Right ventricle myocardium inferior (tissue), 1 donor: ENCODE measurements at places on chromosomes 5 and 9.

GRCh38 chr5:145979270-145980223 is 43.2 kb downstream of the SH3RF2 start:
- DNase-seq: no peak

GRCh38 chr5:59001154-59001553 is 418.3 kb downstream of the RAB3C start:
- no peak for DNase-seq

DNA sequence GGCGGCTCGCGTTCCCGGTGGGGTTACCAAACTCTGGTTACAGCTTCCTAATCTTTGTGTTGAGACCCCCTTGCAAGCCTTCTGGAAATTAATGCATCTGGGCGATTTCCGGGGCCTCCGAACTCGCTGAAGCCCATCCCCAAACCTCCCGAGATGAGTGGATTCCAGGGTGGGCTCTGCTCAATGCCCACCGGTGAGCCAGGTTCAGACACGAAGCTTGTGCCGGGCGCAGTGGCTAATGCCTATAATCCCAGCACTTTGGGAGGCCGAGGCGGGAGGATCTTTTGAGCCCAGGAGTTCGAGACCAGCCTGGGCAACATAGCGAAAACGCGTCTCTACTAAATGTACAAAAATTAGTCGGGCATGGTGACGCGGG is 356 bp upstream of the HACD4 start:
- DNase-seq: peak; percentile 53

DNA sequence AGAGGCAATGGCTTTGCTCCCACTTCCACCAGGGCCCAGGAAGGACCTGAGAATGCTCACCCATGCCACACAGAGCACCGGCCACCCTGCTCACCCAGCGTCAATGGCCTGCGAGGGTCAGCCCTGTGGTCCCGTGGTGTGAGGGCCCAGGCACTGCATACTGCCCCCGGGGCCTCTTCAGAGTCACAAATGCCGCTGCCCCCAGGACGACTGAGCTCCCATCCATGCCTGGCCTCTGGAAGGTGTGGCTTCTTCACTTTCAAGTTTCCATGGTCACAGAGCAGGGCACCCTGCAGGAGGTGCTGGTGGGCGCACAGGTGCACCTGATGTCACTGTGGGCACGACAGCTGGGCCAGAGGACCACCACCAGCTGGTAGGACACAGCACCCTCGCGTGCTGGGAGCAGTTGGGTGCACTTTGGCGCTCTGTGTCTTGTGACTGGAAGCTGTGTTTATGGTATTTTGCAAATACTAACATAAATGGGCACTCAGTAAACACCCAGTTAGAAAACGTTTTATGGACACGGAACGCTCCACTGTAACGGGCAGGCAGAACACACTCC is 12.5 kb upstream of the ZDHHC11 start:
- no peak for DNase-seq

- no peak for DNase-seq
These were observed 94.4 kb downstream of the IZUMO3 start for GRCh38 chr9:24451346-24451745.

- no peak for DNase-seq
These were observed 26.7 kb downstream of the CYFIP2 start for GRCh38 chr5:157292599-157292998.

GRCh38 chr5:141793403-141793802 is 84.8 kb downstream of the PCDH1 start:
- no peak for DNase-seq

GRCh38 chr9:93212409-93212808 is 28.5 kb downstream of the WNK2 start:
- DNase-seq: no peak

GRCh38 chr9:132183134-132183533 is 21.3 kb downstream of the NTNG2 start:
- DNase-seq: no peak

- peak; percentile 74 for DNase-seq
These were observed 37.3 kb downstream of the ARHGAP26 start for GRCh38 chr5:142807372-142807911.

DNA sequence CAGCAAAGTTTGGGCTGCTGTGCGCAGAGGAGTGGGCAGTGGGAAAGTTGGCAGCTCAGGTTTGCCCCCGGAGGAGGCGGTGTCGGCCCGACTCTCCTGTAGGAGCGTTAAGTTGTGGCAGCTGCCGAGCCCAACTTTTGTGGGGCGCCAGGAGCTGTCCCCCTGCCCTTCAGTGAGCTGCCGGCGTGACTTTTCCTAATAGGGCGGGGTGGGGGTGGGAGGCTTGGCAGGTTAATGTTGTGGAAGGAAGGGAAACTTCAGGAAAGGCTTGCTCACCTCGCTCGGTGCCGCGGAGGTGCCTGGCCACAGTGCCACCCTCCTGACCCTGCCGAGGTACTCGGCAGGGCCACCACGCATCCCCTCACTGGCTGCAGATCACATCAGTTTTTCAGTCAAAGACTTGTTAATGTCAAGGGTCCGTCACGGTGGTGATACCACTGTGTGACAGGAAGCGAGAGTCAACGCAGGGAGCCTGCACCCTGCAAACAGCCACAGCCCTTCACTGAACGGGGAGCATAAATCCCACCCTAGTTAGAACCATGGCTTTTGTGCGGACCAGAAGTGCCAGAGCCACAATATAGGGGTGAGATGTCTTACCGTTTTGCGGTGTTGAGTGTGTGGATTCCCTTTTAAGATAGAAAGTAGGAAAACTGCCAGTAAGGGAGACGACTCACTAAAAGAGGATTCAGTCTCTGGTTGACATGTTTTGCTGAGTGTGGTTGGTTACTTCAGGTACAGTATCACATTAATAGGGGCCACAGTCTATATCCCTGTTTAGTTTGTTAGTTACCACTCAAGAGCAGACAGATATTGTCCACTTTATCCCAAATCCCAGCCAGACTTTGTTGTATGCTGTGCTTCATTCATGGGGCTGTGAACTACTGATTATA is 796 bp downstream of the LNPEP start:
- peak; percentile 69 for DNase-seq

- DNase-seq: no peak
These were observed 556.1 kb downstream of the CDH9 start for GRCh38 chr5:26482076-26482809.

DNA sequence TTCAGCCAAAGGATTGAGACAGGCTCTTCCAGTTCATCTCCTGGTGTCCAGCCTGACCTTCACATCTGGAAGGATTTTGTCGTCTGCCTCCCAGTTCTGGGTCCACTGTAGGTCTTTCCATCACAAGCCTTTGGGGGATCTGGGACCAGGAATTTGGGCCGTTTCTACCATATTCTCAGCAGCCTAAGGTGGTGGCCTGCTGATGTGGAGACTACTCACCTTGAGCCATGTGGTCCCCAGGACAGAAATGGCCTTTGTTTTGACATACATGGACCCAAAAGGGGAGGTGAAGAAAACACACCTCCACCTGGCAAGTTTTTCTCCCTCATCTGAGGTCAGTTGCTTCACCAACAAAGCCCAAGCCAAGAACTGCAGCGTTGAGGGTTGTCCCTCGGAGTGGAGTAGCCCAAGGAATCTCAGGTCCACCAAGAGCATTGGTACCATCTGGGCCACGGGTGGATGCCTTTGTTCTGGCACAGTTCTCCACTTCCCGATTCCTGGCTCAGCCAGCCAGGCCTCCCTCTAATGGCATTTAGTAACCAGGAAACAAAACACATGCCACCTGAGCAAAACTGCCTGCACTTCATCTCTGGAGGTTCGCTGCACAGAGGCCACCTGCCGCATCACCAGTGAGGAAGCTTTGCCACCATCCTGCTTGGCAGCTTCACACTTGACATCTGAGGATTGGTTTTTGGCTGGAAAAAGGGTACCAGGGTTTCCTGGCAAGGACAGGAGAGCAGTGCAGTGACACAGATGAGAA is 24.7 kb downstream of the AMBP start:
- DNase-seq: no peak

DNA sequence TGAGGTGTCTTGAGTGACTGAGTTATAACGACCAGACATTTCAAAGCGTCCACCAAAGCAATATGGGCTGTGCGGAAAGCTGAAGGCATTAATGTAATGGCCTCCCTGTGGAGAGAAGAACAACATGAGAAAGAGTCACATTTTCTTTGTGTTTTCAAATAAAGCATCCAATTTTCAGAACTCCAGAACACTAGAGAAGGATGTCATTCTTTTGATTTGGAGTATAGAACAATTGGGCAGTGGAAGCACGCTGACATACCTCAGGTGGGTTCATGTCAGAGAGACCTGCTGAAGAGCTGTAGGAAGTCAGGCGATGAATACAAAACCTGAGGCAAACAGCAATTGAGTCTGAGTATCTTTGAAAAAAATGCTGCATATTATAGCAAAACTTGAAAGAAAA is 556.5 kb downstream of the GABRG2 start:
- DNase-seq: no peak

DNA sequence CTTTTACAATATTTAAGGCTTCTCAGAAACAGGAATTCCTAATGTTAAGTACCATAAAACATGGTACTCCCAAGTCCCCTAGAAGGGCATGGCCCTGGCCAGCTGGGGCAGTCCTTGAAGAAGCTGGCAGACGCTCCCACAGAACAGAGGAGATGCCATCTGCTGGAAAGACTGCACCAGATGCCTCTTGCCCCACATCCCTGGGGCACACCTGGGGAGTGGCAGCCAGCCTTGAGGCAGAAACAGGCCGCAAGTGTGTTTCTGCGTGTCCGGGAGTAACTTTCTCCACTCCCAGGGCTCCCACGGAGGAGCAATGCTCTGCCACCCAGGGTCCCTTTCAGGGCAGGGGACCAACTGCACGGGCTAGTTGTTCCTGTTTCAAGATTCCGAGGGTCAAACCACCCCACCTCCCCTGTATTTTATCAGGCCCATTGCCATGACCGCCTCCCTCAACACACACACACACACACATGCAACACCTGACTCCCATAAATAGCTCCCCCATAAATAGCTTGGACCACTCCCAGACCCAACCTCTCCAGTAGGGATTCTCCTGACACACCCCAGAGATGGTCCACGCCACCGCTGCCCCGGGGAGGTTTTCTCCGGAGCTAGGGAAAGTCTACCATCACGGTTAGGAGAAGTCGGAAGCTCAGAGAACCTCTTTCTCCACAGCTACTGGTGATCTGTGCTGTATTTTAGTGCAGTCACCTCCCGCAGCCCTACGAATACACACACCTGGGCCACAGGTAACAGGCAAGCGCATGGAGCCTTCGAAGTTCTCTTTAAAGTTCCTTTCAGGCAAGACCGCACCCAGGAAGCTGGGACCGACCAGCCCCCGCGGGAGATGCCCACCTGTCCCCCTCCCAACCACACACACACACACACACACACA is 1.5 kb downstream of the SPOCK1 start:
- no peak for DNase-seq

DNA sequence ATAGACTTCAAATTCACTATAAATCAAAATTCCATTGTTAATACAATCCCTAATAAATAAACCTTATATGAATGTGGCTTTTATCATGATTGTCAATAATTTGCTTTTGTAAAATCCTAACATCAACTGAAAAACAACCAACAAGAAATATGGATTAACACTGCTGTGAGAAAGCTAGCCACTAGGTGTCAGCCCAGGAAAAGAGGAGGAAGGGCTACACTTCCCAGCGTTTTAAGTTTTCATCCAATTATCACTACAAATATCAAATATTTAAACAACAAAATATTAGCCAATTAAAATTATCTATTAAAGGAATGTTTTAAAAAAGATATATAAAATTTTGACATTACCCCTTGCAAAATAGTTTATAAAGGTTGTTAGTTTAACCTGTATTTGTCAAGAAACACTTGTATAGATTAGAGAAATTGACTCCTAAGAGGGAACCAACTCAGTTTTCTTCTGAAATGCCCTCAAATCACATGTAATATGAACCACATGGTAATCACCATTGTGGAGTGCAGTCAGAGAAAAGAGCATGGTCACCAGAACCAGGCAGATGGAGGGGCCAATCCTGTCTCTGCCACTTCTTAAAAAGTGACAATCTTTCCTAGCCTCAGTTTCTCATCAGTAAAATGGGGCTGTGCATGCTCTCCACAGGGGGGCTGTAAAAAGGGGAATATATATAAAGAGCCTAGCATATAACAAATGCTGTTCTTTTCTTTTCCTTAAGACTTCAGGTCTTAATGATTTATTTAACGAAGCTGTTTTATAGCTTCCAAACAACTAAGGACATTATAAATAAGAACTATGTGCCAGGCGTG is 188.2 kb downstream of the CRB2 start:
- no peak for DNase-seq

- DNase-seq: no peak
These were observed 64.9 kb downstream of the PTTG1 start for GRCh38 chr5:160486573-160486972.

- DNase-seq: no peak
These were observed 4.4 kb upstream of the BHMT start for GRCh38 chr5:79107020-79107796.

DNA sequence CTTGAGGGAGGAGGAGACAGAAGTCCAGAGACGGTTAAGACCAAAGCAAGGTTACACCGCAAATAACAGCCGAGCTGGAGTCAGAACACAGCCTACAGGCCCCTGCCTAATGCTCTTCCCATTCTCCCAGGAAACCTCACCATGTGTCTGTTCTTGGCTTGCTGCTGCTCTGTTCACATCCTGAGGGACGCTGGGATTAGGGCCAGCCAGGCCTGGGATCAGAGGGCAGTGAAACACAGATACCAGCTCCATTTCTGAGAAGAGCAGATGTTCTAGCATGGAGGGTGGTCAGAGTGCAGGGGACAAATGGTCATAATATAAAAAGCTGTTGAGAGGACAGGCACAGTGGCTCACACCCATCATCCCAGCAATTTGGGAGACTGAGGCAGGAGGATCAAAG is 124.8 kb upstream of the LARP1 start:
- no peak for DNase-seq

GRCh38 chr5:101288633-101289032 is 385.6 kb upstream of the ST8SIA4 start:
- DNase-seq: no peak

- DNase-seq: no peak
These were observed 287.7 kb downstream of the ACTL7B start for GRCh38 chr9:108568093-108568492.

DNA sequence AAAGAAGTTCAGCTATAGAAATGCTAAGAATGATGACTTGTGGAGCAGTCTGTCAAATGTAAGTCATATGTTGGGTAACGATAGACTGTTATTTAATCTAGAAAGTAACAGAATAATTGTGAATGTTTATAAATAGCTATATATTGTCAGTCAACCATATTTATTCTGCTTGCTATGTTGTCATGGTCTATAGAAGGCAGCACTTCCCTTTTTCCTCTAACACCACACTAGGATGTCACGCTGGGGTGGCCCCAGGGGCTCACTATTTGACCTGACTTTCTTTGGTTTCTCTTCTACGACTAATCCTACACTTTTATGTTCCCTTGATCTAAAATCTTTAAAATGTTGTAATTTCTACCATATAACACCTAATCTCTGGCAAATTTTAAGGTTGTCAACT is 20.5 kb downstream of the ERAP2 start:
- no peak for DNase-seq

- no peak for DNase-seq
These were observed 86.1 kb downstream of the ZNF354C start for GRCh38 chr5:179146277-179146676.

DNA sequence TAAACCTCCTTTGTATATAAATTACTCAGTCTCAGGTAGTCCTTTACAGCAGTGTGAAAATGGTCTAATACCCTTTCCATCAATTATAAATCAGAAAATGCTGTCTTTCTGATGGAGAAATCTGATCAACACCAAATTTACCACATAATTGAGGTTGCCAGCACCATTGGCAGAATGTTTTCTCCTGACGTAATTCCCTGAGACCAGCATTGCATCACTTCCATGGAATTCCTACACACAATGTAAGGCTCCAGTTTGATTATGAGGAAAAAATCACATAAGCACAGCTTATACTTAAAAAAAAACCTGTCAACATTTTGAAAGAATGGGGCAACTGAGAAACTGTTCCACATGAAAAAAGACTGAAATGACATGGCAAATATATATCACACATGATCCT is 618.7 kb upstream of the CDH6 start:
- DNase-seq: no peak

GRCh38 chr9:74742792-74743730 is 144.7 kb downstream of the TRPM6 start:
- DNase-seq: no peak
